Activated CD4-positive, alpha-beta T cell treated with anti-CD3 and anti-CD28 coated beads for 4 hours (primary cell): ENCODE measurements at places on chromosomes 1 and 21.

DNA sequence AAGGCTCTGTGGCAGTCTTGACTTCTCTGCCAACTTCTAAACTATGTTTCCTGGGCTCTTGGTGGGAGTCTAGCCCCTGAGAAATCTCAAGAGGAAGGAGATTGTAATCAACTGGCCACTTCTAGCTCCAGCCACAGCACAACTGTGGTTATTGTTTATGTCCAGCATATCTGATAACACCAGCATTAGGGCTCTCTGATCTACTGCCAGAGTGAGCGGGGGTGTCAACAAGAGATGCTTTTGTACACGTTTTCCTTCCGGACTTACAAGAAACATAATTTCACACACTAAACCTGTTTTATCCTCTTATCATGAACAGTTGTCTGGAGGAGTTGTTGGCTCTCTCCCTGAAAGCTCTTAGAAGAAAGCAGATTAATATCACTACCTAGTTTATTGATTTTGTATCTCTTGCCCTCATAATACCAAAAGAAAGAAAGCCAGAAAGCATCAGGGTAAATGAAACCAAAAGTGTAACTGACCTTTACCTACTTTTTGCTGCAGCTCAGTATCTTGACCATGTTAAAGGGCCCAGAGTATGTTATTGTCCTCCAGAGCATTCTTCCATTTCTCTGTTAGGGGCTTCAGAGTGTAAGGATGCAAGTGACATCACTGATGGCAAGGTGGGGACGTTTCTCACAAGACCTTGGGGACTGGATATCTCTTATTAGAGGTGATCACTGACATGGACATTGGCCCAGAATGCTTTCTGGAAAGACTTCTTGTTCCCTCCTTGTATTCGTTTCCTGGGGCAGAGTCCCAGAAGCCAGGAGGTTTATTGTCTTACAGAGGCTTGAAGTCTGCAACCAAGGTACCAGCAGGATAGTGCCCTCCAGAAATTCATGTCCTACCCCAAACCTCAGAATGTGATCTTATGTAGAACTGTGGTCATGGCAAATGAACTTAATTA lies 9.6 kb upstream of the SH2D1B start:
- DNase-seq: no peak

DNA sequence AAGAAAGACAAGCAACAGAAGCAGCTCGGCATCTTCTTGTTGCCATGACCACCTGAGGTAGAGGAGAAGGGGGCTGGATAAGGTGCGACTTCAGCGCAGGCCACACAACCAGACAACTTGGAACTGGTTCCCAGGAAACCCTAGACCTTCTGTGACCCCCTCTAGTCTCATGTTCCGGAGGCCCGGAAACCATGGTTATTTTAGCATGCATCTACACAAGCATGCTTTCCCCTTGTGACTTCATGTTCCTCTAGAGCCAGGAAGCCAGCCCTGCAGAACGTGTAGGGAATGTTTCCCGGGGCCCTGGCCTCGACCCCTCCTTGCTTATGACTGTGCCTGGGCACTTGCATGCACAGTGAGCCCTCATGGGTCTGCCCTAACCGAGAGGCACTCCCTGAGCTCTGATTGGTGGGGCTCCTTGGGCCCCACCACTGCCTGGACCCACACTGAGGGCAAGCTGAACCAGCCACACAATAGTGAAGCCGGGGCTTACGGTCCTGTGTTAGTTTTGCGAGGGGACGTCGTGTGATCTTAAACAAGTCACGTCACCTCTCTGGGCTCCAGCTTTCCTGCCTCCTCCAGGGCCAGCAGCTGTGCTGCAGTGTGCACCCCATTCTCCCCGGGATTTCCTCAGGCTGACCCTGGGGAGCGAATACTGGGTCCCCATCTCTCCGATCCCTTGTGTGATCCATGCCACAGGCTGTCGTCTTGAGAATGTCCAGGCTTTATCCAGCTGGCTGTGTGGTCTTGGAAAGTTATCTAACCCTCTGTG lies 12.0 kb upstream of the MX2 start:
- no peak for DNase-seq

DNA sequence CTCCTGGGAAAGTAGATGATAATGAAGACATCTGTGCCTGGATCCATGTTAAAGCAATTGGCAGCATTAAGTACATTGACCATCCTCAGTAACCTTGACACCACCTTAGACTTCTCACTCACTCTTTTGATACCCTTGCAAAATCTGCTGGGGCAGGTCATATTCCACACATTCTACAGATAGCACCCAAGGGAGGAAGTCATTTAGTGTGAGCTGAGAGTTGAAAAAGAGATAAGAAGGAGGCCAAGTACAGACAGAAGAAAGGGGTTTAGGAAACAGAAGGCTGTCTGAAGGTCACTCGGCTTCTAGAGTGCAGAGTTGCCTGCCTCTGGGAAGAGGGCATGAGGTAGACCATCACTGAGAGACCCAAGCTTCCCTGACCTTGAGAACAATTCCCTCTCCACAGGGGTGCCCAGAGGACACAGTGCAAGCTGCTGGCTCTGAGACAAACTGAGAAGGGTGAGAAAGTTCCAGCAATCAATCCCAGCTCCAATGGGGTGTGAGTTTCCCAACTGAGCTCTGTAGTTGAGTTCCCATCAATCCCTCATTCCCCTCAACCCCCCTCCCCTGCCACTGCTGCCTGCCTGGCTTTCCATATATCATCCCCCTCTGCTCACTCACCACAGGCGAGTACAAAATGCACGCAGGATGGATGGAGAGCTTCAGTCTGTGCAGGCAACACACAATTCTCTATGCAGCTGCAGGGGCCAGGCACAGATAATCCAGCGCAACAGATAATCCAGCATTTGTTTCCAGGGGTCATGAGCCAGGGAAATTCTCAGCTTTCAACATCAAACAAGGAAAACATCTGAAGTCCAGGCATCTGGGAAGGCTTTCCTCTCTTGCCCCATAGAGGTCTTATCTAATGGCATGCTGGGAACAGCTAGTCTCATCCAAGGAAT lies 7.4 kb upstream of the MOB3C start:
- DNase-seq: no peak

DNA sequence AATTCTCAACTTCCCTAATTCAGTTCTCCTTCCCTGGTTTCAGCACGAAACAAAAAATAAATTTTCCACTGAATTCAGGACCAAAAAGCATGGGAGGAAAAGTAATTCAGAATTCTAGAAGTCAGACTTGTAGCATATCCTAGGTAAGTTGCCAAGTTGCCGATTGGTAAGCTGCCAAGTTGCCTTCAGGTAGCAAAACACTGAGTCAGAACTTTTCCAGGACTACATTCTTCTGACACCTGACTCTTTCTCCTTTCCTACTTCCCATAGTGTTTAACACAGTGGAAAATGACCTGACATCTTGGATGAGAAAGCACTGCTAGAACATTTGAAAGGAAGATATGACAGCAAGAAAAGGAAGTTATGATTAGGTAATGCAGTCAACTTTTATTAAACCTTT lies 322.8 kb downstream of the SPATA17 start:
- DNase-seq: no peak

DNA sequence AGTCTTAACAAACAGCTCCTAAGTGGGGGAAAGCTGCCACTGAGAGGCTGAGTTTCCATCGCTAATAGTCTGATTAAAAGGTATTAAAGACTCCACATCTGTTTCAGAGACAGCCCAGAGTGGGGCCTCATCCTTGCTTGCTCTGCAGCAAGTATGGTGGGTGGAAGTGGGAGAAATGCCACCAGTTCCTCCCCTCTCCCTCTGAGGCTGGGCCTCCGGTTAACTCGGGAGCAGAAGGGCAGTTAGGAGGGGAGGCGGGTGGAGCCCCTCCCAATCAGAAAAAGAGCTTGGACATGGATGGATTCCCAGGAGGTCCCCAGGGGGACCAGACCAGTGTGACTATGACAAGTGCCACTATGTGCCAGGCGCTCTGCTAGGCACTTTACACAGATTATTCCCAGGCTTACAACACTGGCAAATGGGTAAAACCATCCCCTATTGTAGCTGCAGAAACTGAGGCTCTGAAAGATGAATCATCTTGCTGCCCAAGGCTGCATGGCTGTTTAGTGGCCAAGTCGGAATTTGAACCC lies 11.4 kb upstream of the ASCL5 start:
- no peak for DNase-seq

GRCh38 chr21:34771512-34772028 lies 102.8 kb downstream of the CLIC6 start:
- no peak for DNase-seq

DNA sequence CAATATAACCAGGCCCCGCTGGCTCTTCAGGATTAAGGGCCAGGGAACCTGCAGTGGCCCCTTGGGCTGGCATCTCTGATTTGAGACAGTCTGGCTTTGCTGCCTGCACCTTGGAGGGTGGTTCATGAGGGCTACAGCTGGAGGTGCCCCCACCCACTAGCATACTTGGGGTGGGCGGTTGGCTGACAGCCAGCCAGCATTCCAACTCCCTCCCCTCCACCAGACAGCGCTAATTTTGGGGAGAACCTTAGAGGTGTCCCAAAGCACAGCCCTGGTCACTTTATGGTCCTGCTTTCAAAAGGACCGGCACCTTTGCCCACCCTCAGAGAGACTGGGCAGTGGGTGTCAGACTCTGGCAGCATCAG lies 180.7 kb upstream of the VAMP3 start:
- no peak for DNase-seq

GRCh38 chr1:155466996-155467395 lies 95.6 kb downstream of the ASH1L start:
- DNase-seq: no peak

- no peak for DNase-seq
These were observed 205.2 kb downstream of the HS2ST1 start for GRCh38 chr1:87119541-87120140.

- no peak for DNase-seq
These were observed 58.9 kb downstream of the CD46 start for GRCh38 chr1:207810606-207811295.

DNA sequence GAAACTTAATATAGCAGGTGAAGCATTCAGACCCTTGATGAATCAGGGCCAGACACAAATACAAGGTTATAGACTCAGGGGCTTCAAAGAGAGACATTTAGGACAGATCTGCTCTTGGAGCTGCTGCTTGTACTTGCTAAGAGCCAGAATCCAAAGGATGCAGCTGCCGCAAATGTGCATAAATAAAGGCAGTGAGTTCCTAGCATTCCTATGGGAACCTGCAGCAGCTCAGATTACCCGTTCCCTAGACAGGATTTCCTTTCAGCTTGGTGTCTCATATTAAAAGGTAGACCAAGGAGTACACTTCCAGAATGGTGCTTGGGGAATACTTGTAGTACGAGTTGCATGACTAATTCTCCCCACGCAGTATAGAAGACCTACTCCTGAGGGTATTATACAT lies 9.7 kb upstream of the LRRC53 start:
- DNase-seq: no peak

DNA sequence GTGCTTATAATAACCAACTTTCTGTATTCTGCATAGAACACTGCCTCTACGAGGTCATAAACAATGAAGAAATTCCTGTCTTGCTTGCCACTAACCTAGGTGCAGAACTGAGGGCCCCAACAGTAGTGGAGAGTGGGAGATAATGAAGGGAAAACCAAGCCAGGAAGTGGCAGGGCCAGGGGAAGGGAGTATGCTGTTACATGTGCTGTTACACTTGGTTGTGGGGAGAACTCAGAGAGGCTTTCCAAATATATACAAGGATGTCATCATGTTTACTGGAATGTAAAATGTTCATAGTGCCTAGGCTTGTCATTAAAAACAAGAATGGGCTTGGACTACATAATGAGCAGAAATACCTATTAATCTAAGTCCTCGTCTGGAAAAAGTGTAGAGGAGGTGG lies 31.1 kb downstream of the NHLH2 start:
- no peak for DNase-seq

DNA sequence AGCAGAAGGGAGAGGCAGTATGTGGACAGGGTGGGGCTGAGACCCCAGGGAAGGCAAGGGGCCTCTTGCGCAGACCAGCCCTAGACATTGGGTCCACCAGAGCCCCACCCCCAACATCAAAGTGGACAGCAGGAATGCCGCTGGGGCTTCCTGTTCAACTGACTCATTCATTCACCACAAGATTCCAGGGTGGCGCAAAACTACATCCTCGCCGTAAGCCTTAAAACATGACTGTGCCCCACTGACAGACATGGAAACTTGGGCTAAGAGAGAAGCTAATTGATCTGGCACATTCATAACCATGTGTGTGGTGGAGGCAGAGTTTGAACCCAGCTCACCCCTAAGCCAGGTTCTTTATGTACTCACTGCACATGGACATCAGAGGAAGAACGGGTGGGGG lies 14.0 kb downstream of the COL16A1 start:
- DNase-seq: no peak

- no peak for DNase-seq
These were observed 1.9 kb downstream of the NTRK1 start for GRCh38 chr1:156862584-156862983.

GRCh38 chr1:84722794-84723193 lies 32.5 kb upstream of the SSX2IP start:
- DNase-seq: no peak

- DNase-seq: no peak
These were observed 12.6 kb downstream of the B3GALNT2 start for GRCh38 chr1:235491644-235492043.

GRCh38 chr1:37890378-37891014 lies 31.1 kb upstream of the MTF1 start:
- no peak for DNase-seq

- DNase-seq: no peak
These were observed 280.4 kb upstream of the C1orf105 start for GRCh38 chr1:172140072-172140471.

DNA sequence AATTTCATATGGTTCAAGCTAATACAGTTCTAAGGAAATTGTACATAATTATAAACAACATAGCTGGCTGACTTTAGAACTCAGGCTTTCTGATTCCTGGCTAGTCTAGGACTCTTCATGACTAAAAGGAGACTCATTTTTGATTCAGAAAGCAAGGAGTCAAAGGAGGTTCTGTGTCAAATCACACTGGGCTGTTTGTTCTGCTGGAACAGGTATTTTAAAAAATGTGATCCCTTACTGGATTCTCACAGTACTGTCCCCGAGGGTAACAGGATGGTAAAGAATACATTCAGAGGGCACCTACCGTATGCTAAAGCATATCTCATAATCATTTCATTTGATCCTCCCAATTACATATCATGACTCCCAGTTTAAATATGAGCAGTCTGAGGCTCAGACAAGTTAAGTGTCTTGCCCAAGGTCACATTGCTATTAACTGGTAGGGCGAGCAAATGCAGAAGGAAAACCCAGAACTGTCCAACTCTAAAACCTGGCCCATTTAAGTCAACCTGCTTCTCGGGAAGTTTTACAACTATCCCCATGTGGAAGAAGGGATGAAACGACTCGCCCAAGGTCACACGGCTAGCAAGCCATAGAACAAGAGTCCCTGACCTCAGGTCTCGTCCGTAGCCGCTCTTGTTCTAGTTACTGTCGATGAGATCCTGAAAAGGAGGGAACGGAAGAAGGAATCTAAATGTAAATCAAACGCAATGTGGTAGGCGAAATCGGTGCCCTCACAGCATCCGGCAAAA lies 675 bp downstream of the MYSM1 start:
- no peak for DNase-seq
